ENCODE measurements at places on chromosomes 12 and 14.
A peak's percentile ranks its signal among the peaks of the same experiment; 100 is the strongest.

GRCh38 chr14:20681348-20682126 lies 2.8 kb upstream of the RNASE4 start:
- DNase-seq, result peak; percentile 89

DNA sequence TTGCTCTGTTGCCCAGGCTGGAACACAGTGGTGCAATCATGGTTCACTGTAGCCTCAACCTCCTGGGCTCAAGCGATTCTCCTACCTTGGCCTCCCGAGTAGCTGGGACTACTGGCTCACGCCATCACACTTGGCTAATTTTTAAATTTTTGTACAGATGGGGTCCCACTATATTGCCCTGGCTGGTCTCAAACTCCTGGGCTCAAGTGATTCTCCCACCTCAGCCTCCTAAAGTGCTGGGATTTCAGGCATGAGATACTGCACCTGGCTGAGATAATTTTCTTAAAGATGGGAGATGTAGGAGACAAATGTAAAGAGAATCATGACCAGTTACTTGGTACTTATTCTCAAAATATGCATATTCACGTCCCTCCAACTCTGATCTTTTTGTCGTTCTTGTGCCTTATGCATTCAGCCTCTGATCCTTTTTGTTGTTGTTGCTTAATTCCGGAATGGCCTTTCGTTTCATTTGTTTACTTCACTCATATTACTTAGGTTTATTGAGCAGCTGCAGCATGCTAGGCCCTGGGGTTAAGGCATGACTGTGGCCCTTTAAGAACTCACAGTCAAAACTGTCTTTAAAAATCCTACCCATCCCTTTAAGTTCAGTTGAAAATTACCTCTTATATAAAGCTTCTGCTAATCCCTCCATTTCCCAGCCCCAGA lies 8.9 kb downstream of the RBMS2 start:
- no peak for DNase-seq

DNA sequence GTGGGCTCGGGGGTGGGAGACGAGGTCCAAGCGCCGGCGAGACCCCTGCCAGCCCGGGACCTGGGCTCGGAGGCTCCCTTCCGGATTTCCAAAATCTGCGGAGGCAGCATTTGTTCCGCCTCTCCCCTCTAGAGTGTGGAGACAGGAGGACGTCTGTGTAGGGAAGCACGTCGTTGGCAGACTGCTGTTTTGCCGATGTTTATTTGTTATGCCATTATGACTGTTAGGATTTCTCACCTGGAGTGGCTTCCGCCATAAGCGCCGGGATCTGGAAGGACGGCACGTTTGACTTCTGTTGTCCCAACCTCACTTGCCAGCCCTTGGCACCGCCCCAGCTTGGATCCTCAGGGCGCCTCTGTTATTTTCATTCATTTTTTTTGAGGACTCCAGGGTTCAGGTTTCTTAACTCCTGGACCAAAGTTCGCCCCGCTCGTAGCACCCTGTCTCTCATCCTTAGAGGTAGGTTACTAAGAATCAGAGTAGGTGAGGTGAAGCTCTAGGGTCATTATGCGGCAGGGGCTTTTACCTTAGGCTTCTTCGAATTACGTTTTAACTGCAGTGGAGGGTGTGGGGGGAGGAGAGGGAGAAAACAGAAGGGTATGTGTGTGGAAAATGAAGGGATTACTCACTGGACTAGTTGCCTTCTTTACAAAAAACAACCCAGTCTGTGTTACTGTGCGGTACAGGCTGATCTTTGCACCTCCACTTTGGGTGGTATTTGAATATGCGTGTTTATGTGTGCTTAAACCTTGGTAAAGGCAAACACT lies 547 bp upstream of the PYGL start:
- peak; percentile 40 for DNase-seq

GRCh38 chr14:104030958-104031357 lies 54.5 kb upstream of the ASPG start:
- DNase-seq, result no peak

DNA sequence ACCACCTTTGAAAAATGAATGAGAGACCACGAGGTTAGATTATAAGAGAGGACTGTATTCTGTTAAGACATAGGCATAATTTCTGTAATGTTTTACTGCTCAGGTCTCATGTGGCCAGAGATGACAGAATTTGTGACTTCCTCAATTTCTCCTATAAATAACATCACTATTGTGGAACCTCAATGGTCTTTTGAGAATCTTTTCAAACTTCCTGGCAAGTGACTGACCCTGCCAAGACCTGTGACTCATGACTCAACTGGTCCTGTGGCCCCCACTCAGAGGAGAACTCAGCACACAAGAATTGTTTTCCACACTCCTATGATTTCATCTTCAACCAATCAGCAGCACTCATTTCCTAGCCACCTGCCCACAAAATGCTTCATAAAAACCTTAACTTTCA lies 508.2 kb upstream of the ATP2B1 start:
- DNase-seq, result no peak

DNA sequence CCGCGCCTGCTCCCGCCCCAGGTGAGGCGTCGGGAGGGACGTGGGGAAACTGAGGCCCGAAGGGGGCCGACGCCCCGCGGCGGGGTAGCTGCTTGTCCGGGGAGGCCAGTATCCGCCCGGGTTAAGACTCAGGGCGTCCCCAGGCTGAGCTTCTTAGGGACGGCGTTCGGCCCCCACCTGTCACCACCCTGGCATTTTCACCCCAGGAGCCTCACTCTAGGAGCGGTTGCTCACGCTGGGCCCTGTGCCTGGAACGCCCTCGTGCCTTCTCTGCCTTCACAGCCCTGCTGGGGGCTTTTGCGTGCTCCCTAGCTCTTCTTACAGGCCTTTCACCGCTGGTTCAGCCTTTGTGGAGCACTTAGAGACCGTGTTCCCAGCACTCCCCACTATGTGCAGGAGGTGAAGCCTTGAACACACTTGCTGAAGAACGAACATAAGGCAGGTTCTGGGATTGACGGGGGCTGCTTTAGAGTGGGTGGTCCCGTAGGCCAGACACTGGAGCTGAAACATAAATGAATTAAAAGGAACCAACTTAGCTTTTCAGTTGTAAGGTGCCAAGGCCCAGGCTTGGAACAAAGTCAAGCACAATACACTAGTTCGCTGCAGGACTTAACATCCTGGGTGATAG lies 601 bp downstream of the ZNF839 start:
- DNase-seq, result peak; percentile 59

DNA sequence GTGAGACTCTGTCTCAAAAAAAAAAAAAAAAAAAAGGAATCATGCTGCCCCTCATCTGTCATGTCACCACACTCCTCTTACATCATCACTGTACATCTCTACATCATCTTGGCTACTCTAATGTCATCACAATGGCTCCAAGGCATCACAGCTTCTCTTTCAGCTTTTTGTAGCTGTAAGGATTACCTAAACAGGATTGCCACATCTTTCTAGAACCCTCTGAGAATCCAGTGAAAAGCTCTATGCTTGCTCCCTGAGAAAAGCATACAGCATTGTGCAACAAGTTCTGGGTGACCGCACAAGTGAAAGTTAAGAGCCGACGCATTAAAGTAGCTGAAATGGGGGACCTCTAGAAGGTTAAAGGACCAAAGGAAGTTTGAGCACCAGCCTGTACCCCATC lies 272.5 kb downstream of the C12orf50 start:
- DNase-seq, result no peak

- DNase-seq, result no peak
These were observed 65.6 kb upstream of the CNOT2 start for GRCh38 chr12:70177631-70178030.

DNA sequence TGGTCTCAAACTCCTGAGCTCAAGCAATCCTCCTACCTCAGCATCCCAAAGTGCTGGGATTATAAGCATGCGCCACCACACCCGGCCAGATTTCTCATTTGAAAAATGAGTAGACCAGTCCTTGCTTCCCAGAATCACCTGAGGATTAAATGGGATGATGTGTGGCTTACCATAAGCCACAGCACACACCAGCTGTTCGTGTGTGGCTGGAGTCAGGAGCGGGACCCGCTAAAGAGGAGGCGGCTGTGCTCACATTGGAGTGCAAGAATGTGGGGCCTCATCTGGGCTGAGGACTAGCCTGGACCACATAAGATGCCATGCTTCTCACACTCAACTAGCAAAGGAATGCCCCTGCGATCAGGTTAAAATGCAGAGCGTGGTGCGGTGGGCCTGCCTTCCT lies 6.7 kb upstream of the ALDH2 start:
- no peak for DNase-seq

GRCh38 chr12:111635524-111635923 lies 36.4 kb upstream of the ATXN2 start:
- DNase-seq, result peak; percentile 25

DNA sequence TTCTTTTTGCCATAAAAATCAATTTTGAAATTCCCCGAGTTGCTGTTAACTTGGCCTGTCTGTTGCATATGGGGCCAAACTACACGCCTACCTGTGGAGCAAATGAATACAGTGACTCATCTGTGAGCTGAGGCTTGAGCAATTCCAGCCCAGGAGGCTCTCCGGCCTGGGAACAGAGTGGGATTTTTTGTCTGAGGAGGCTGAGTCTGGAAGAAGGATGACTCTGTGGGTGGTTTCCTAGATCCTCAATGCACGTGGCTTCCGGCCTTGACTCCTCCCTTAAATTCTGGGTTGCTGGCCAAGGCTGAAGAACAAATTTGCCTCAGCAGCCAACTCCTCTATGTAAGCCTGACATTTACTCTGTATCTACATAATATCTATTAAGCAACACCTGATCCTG lies 124.1 kb downstream of the SSPN start:
- DNase-seq, result peak; percentile 97

GRCh38 chr12:116144384-116144783 lies 133.1 kb downstream of the MED13L start:
- DNase-seq, result no peak
